NCI-H2029 (cell line): ENCODE measurements at places on chromosomes 11 and 22.

- no peak for DNase-seq
Measured at GRCh38 chr22:47784367-47784983, 1022.0 kb downstream of the TBC1D22A start.

GRCh38 chr11:4480577-4481239, 1.7 kb upstream of the OR52K1 start:
- no peak for DNase-seq

DNA sequence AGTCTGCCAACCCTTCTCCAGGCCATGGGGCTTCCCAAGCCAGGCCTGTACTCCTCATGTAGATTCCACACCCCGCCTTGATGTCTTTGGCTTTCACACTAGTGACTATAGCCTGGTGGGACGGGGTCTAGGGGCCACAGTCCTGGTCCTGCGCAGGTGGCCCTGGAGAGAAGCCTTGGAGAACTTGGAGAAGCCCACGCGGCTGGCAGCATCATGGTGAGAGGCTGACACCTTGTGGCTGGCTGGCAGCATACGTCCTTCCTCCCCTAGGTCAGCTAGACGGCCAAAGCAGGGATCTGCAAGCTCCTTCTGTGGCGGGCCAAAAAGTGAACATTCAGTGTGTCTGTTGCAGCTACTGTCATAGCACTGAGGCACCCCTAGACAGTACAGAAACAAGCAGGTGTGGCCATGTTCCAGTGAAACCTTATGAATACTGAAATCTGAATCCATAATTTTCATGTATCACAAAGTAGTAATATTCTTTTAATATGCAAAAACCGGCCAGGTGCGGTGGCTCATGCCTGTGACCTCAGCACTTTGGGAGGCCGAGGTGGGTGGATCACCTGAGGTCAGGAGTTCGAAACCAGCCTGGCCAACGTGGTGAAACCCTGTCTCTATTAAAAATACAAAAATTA, 42.0 kb downstream of the FAM83F start:
- DNase-seq, result peak; percentile 41

GRCh38 chr22:46456818-46457163, 80.6 kb downstream of the CELSR1 start:
- DNase-seq, result no peak

DNA sequence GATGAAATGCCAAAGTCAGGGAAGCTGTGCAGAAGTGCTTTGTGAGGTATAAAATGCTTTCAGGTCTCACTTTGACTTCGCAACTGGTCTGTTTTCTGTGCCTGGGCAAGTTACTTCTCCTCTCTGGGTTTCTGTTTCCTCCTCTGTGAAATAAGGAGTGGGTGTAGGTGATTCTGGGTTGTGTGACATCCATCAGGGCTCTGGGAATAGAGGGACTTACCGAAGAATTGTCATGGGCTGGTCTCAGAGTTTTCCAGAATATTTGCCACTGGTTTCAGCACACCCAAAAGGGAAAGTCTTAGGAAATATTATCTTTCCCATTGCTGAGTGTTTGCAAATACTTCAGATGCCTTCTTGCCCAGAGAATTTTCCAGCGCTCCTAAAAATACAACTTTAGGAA, 118.4 kb downstream of the KIAA1671 start:
- DNase-seq, result no peak

GRCh38 chr11:112961146-112961668, at the start of gene NCAM1:
TSS of gene NCAM1 (plus strand) at chr11:112961420.
- peak; percentile 92 for DNase-seq

DNA sequence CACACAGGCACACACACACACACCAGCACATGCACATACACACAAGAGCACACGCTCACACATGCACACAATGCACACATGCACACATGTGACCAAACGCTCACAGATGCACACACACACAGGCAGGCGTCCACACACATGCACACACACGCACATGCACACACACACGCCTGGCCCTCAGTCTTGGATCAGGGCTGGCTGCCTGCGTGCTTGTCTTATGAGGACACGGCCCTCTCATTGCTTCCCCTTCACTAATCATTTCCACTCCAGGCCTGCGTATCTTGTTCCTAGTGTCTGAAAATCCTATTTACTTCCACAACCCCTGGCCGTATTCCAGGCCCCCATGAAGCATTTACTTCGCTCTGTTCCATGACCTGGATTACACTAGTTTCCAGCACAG, 740.5 kb downstream of the BRD1 start:
- DNase-seq, result peak; percentile 45

DNA sequence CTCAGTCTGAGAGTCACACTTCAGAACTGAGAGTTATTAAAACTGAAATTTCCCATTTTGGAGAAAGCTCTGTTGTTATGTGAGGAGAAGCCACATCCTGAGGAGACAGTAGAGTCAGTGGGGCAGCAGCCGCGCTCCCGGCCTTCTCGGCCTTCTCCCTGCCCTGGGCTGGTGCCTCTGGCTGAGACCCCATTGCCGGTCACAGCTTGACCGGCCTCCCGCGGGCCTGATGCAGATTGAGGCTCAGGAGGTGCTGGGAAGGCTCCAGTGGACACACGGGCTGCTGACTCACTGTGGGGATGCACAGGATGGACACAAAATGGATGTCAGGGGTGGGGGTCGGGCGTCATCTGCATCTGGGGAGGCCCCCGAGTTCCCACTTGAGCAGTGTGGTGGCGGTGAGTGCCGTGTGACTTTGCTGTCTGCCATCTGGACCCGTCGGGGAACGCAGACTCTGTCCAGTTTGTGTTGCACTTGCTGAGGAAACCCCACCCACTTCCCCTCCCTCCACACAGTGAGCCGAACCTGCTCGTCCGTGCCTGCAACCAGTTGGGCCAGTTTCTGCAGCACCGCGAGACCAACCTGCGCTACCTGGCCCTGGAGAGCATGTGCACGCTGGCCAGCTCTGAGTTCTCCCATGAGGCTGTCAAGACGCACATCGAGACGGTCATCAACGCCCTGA, 50.1 kb downstream of the MUC6 start:
- no peak for DNase-seq

DNA sequence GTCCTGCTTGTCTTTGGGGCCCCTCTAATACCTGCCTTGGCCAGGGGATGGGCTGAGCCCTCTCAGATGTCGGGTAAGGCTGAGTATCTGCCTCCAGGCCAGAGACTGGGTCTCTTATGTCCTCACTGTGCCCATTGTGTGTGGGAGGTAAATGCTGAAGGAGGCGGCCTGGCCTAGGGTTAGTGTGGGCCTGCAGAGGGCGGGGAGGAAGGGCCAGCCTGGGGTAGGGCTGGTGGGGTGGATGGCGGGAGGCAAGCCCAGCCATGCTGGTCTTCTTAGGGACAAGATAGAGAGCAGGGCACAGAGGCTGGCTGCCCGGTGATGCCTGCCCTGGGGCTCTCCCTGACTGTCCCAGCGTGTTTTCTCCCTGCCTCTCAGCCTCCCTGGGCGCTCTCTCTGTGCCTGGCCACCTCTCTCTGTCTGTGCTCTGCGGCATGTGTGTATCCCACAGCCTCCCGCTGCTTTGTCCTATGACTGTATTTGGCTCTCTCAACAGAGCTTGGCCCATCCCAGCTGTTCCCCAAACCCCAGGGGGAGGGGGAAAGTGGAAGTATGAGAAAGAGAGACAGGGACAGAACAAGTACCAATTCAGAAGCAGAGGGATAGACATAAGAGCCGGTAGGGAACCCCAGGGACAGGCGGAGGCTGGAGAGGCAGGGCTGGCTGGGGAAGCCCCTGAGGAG, 57.0 kb downstream of the PDE2A start:
- DNase-seq, result no peak

GRCh38 chr11:34680918-34681586, 60.2 kb downstream of the EHF start:
- peak; percentile 66 for DNase-seq

- DNase-seq, result no peak
Measured at GRCh38 chr11:116918925-116919655, 81.7 kb upstream of the APOA1 start.

- no peak for DNase-seq
Measured at GRCh38 chr11:78226684-78227680, 38.3 kb downstream of the USP35 start.

DNA sequence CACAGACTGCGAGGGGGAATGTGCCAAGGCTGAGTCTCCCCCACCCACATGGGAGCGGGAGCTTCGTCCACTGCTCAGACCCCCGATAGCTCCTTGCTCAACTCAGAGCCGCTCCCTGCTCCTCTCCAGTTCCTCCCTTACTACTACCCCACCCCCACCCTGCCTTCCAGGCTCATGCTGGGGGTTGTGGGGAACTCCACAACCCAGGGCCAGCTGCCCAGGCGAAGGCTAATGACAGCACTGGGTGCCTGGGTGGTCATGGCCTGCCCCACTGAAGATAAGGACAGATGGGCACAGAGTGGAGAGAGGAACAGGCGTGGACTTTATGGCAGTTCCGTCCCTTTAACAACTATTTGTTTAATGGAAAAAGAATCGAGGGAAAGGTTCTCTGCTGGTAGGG, 73.7 kb downstream of the PDE2A start:
- DNase-seq, result no peak

DNA sequence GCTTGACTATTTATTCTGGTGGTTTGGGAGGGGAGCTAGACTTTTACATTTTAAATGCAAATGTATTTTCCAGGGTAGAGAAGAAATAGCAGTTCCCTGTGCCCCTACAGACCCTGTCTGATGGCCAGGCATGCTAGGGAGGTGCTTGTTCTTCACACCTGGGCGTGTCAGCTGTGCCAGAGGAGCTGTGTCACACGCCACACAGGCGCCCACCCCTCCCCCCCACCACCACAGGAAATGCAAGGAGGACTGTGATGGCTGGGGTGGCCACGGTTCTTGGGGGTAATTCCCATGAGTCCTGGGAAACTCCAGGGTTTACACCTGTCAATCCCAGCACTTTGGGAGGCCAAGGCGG, 82.2 kb downstream of the FLI1 start:
- no peak for DNase-seq

DNA sequence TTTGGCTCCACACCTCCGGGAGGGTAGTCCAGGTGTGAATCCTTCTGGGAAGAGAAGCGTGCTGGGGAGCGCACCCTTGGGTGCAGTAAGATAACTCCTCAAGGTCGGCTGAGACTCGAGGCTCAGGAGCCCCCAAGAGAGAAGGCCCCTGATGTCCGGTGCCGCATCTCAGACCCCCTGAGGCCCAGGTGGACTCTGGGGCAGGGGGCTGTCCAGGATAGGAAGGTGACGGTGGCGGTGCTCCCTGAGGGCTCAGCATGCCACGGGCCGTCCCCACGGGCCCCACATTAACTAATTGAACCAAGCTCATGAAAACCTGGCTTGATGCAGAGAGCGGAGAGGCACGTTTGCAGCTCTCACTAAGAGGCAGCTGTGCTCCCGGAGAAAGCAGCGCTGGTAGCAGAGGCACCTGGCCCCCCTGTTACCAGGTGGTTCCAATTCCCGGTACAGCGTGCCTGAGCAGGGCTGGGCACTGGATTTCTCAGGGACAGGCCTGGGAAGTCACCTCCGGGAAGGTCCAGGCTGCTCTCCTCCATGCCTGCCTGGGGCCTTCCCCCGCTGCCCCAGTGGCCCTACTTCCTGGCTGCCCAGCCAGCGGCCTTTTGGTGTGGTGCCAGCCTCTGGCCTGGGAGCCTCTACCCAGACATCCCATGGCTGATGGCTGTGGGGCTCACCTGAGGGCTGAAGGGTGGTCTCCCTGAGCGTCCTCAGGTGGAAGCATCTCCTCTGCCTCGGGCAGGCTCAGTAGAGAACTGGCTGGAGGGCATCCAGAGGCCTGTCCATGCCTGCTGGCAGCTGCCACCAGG, 1.1 kb downstream of the KCNQ1 start:
- DNase-seq, result peak; percentile 9

DNA sequence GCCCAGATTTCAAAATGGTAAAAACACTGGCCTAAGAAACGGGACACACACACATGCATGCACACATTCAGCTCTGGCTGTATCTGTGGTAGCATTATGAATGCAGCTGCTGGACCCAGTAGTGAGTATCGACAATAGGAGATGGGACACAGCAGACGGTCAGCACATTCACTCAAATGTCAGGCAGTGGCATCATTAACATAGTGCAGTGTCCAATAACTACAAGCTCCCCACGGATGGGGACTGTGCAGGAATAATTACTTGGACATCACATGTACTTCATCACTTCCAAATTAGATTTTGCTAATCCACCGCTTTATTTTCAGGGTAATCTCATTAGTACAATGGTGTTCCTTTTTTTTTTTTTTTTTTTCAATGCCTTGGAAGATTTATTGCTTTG, 109.5 kb downstream of the FANCF start:
- no peak for DNase-seq

GRCh38 chr11:58494101-58494500, 13.8 kb downstream of the OR5B21 start:
- DNase-seq, result no peak

GRCh38 chr11:8631395-8632118, 37.5 kb upstream of the STK33 start:
- no peak for DNase-seq

- peak; percentile 11 for DNase-seq
Measured at GRCh38 chr11:58286249-58286648, 18.2 kb upstream of the OR10W1 start.

GRCh38 chr11:115693002-115693401, 188.8 kb upstream of the CADM1 start:
- DNase-seq, result no peak
